ENCODE measurements at places on chromosomes 12 and 14.

DNA sequence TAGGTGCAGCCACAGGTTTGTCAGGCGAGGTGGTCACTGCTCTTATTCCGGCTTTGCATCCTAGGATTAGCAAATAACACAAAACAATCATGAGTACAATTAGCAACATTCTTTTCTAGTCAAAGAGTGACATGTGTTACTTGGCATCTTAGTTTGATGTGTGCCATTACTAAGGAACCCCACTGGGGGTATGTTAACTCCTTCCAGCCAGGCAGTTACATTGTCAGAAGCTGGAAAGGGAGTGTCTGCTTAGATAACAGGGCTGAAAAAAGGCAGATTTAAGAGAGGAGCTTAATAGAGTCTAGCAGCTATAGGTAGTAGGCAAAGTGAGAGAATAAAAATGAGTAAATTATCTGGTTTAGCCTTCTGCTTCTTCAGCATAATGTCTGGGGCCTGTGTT is 30.5 kb upstream of the METAP2 start:
- no peak for DNase-seq

DNA sequence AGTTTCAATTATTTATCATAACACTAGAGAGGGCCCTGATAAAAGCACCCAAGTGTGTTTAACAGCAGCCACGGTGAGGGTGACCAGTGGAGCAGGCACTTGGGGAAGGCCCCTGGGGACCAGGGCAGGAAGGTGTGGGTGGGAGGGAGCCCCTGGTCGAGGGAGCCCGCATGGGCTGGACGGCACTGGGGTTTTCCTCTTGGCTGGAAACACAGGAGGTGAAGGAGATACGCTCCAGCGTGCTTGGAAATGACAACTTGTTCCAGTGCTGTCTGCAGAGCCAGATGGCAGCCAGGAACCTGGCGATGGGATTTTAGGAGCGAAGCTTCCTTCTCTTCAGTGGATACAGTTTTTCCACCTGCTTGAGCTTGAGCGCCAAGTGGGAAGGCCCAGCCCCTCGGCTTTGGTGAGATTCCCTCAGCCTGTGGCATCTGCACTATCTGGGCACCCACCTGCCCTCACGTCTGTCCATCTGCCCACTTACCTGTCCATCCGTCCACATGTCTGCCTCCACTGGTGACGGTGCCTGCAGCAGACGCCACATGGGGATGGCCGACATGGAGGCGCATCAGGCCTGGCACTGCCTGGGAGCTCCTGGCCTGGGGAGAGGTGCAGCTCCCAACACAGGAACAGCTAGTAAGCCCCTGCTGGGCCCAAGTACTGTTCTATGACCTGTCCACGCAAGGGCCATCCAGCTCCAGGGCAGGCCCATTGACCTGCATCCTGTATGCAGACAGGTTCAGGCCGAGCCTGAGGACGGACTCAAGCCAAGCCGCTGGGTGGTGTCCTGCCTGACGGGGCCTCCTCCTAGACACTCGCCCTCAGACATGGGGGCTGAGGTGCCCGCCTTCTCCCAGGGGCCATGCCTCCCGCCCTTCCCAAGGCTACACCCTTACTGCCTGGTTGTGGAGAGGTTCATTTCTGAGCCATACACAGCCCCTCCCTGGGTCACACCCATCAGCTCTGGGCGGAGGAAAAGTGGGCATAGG is 192.2 kb upstream of the C14orf180 start:
- no peak for DNase-seq

- DNase-seq = no peak
These were observed 3.7 kb downstream of the SLC25A21 start for GRCh38 chr14:37168721-37169120.

DNA sequence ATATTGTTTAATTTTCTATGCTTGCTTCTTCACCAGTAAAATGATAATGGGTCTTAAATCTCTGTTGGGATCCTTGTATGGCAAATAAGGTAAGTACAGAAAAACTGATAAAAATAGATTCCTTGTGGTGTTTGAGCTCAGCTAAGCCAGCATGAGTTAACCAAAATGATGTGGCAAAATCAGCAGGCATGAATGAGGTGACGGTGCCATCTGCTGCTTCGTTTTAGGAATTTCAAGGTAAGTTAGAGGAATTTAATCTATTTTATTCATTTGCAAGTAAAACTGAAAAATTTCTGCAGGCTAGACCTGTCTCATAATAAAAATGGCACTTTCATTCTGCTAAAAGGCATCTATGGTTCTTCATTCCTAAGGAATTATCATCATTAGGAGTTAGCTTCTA is 10.0 kb upstream of the CLEC7A start:
- DNase-seq = peak; percentile 54

DNA sequence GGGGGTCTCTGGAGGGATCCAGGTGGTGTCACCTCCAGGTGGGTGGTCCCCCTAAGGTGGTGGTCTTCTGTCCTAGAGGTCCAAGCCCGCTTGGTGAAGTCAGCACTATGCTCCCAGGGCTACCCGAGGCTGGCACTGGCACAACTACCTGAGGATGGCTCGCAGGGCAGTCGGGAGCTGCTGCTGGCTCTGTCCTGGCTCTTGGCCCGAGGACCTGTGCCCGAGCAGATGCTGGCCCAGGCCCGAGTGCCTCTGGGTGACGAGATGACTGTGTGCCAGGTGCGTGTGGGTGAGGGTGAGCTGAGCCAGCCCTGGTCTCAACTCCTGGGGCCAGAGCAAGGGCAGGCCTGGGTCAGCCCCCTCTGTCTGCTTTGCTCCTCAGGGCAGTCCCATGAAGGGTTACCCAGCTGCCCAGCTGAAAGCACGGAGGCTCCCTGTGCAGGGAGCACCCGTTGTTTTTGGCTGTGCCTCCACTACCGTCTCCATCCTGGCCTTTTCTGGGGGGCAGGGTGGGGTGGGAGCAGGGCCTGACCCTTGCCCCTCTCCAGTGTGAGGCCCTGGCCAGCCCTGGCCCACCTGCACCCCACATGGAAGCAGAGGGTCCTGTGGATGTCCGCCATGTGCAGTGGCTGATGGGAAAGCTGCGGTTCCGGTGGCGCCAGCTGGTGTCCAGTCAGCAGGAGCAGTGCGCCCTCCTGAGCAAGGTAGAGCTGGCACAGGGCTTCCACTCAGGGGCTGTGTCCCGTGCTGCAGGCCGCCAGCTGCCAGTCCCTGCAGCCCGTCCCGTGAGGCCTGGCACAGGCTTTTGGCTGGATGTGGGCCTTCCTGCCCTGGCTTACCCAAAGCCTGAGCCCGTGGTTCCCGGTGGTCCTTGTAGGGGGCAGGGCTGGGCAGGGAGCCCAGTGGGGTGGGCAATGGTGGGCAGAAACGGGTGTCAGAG is 1.3 kb downstream of the TEDC1 start:
- DNase-seq = no peak

DNA sequence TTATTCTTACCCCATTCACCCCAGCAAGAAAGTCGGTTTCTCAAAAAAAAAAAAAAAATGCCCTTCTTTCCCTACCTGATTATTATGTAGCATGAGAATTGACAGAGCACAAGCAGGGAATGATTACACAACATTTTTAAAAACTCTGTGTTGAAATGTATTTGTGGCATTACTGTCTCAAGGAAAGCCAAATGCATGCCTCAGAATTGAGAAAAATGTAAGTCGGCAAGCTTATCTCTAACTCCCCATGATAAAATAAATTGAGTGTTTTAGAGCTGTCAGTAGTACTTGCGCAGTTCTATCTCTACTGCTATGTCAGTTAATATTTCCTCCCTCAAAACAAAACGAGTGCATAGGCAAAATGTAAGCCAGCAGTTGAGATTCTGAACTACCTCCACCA is 25.7 kb downstream of the ANO4 start:
- no peak for DNase-seq

DNA sequence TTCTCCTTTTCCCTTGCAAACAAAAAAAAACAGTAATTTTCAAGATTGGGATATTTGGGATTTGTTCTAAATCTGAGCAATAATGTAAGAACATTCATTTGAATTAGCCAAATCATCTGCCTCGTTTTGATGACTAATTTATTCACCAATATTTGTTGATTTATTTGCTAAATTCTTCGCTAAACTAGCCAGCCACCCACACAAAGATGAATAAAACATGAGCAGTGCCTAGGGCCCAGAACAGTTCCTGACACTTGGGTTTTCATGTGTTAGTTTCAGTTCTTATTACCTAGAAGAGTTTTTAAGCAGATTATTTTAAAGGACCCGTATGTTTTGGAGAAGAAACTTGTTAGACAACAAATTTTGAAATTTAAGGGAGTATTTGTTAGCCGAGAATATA is 1.4 kb downstream of the ETNK1 start:
- DNase-seq = peak; percentile 7

DNA sequence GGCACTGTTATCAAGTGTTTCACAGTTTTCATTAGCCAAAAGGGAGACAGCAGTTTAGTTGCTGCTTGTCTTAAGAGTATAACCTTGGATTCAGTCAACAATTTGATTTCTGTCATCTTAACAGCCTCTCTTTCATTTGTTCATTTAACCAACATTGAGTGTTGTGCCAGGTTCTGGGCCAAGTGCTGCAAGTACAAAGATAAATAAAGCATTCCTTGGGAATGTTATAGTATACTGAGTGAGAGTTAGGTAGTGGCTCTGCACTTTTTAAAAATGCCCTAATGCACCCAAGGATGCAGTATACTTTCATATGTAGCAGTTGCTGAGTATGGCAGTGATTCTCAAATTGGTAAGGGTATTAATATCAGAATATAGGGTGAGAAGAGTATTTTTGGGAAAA is 15.4 kb downstream of the APAF1 start:
- DNase-seq = no peak

DNA sequence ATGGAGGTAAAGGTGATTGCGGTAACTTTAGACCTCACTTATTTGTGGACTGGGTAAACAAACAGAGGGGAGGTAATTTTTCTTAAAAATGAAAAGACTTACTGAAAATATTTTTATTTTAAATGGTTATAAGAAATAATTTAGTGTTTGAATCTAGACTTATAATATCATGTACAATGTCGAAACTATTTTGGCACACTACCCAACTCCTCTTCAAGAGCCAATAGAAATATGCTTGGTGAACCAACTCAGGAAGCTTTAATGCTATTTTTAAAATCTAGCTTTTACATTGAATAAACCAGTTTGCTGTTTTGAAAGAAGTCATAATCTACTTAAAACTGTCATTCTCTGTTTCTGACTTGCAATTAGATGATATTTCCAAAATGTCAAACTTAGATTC is 175.8 kb upstream of the NPAS3 start:
- peak; percentile 71 for DNase-seq

- no peak for DNase-seq
These were observed 697.1 kb upstream of the SEL1L start for GRCh38 chr14:82230748-82231147.

DNA sequence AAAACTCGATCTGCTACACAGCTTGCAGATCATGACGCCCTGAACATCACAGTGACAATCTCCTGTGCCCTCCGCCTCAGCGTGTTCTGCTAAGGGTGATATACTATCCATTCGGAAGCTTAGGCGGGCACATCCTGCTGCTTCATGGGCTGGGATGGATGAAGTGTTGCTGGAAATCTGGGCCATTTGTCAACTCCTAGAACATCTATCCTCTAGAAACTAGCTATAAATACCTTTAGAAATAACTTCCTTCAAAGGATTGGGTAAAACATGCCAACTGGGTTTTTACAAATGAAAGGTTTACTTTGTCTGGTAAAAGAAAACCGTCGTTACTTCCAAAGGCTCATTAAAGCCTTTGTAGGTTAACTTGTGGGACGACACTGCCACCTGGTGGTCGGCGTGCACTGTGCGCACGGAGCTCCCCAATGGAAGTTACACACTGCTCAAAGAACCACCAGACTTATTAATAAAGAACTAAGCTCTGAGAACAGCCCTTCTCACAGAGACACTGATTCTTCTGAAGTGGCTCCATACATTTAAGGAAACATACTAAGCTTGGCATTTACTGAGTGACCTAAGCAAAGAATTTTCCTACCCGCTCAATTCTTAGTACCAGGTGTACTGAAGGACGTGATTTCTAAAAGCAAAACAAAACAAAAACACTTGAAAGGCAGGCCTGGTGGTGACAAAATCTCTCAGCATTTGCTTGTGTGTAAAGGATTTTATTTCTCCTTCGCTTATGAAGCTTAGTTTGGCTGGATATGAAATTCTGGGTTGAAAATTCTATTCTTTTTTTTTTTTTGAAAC is 21.6 kb upstream of the CACNA2D4 start:
- peak; percentile 76 for DNase-seq

DNA sequence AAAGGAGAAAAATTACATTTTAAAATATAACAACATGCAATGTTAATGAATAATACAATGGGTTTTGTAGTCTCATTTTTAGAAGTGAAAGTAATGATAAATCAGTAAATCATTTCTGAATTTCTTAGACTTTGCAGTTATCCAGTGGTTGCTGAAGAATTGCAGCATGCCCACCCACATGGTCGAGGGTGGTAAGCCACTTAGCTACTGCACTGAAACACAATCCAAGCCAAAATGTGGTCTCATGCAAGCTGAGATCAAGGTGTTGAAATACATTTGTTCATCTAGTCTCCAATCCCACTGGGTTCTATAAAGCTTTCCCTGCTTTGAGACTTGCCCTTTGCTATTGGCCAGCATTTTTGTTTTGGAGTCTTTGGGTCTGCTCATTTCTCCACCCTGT is 247.9 kb downstream of the NELL2 start:
- peak; percentile 1 for DNase-seq

DNA sequence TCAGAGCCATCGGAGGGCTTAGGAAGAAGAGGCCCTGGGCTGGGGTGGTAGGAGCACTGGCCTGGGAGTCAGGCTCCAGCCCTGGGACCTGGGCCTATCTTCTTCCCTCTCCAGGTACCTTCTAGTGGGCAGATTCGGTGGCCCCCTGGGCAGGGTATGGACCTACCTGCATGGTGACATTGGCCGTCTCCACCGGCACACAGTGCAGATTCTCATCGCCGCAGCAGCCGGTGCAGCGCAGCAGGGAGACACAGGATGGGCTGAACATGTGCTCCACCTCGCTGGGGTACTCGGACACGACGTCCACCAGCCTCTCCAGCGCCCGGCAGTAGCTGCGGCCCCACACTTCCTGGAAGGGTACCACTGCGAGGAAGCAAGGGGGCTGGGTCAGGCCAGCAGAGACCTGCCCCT is 6.2 kb downstream of the PGF start:
- DNase-seq = no peak

- DNase-seq = peak; percentile 85
These were observed 589.3 kb upstream of the TMEM132C start for GRCh38 chr12:127677537-127678131.

- DNase-seq = peak; percentile 64
These were observed 1.5 kb upstream of the NTS start for GRCh38 chr12:85872497-85873091.

GRCh38 chr14:22225516-22226140 is 363.4 kb downstream of the DAD1 start:
- peak; percentile 82 for DNase-seq

GRCh38 chr12:109606320-109607028 is 32.9 kb downstream of the MVK start:
- peak; percentile 17 for DNase-seq

- no peak for DNase-seq
These were observed 16.2 kb downstream of the TEDC1 start for GRCh38 chr14:105507247-105507646.

- DNase-seq = no peak
These were observed 587.5 kb downstream of the BCL11B start for GRCh38 chr14:98684468-98684867.

GRCh38 chr14:69328765-69329164 is 68.8 kb downstream of the GALNT16 start:
- DNase-seq = no peak

- DNase-seq = no peak
These were observed 23.7 kb downstream of the ANKRD9 start for GRCh38 chr14:102485693-102486512.
